ENCODE measurements at places on chromosomes 2 and 18.

DNA sequence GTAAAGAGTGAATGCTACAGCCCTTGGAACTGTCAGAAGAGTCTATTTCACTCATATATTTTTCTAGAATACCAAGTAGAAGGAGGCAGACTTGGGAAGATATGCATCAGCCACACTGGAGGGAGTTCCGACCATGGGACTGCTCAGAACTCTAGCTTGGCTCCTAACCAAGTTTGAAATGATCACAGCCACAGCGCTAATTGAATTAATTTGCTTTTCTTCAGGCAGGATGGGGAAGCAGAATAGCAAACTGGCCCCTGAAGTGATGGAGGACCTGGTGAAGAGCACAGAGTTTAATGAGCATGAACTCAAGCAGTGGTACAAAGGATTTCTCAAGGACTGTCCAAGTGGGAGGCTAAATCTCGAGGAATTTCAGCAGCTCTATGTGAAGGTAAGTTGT is 51.4 kb downstream of the VSNL1 start:
- no peak for DNase-seq

- no peak for DNase-seq
Measured at GRCh38 chr2:96866986-96867755, 2.7 kb downstream of the SEMA4C start.

- no peak for DNase-seq
Measured at GRCh38 chr2:164595031-164595430, 26.3 kb downstream of the GRB14 start.

GRCh38 chr18:37547196-37547827 is 18.3 kb downstream of the CELF4 start:
- no peak for DNase-seq

GRCh38 chr2:80482276-80482675 is 177.7 kb upstream of the LRRTM1 start:
- DNase-seq, result no peak

GRCh38 chr2:215619989-215620388 is 184.1 kb upstream of the FN1 start:
- no peak for DNase-seq

GRCh38 chr2:66467718-66468117 is 32.8 kb downstream of the MEIS1 start:
- DNase-seq, result no peak

DNA sequence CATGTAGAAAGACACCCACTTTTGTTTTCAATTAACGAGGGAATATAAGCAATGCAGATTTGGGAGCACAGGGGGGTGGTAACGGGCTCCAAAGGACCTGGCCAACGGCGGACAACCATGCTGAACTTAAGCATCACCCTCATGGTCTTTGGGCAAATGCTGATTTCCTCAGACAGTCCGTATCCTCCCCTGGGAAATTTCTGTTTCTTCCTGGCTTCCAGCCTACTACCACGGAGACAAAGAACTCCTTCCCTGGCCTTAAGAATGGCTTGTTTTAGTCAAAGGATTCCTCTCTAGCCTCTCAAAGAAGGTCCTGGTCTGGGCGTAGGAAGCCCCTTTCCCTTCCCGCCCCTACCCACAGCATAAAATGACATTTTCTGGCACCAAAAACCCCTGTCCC is 34.3 kb downstream of the EN1 start:
- no peak for DNase-seq

GRCh38 chr2:37825586-37825985 is 99.5 kb upstream of the RMDN2 start:
- no peak for DNase-seq

GRCh38 chr2:207394812-207395534 is 134.8 kb upstream of the CREB1 start:
- DNase-seq, result no peak

- no peak for DNase-seq
Measured at GRCh38 chr2:18560797-18561085, 288 bp upstream of the RDH14 start.

- DNase-seq, result no peak
Measured at GRCh38 chr2:25514043-25514637, 159.2 kb downstream of the DTNB start.

DNA sequence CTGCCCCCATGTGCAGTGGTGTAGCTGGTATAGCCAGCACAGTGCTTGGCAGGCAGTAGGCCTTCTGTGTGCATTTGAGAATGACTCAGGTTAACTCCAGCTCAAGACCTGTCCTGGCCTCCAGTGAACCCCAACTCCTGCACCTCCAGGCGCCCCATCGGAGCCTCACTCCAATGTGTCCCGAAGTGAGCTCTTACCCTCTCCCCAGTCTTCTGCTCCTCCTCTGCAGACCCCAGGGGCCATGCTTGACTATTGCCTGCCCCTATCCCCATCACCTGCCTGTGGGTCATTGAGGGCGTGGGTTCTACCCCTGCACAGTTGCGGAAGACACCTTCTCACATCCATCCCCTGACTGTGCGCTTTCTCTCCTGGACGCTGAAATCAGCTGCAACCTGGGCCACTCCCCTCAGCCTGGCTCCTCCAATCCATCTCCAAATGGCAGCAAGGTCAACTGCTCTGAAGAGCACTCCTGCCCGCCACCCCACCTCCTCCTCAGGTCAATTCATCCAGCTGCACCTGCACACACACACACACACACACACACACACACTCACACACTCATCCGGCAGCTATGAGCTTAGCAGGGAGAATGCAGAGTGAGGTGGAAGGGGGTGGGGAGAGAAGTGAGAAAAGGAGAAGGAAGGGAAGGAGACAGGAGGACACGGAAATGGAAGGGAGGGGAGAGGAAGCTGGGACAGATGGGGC is 130.3 kb upstream of the GLI2 start:
- DNase-seq, result no peak

DNA sequence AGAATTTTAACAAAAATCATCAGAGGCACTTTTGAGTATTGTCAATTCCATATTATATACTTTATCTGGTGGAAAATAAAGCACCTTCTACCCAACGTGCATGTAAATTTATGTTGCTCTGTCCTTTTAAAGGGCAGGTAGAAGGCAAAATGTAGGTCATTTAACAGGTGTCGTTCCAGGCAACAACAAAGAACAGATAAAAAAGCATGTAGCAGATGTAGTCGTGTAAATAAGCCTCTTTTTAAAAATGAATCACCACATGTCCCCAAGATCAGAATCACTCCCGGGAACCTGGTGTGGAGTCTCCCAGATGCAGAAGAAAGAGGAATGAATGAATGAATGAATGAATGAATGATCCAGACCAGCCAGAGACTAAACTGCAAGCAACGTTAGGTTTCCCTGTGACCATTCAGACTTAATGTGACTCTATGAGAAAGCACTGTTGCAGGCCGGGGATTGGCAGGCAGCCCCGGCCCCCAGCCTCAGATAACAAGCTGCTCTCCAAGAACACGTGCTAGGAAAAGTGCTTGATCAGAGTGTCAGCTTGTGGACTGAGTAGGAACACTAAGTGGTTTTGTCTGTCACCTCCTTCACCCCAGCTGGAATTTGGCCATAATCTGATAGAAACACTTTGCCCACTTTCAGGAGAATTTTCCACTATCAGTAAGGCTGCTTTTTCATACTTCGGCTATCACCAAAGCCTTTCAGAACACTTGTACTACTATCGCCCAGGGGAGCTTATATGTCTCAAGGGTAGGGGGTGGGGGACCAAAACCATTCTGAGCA is 100.6 kb downstream of the CDK15 start:
- DNase-seq, result no peak

GRCh38 chr2:223060201-223060825 is 8.3 kb downstream of the KCNE4 start:
- no peak for DNase-seq

Data from NCI-H1417 treated with DMSO at 0.1 percent for 48 hours (cell line).